H4 (cell line): ENCODE measurements at places on chromosomes 3 and 15. TPM values are rescaled to one million over a fixed set of nuclear protein-coding genes. Genes with fewer than 3 reads are reported as not detected.

GRCh38 chr15:23081271-23081670 is 41.9 kb upstream of the TUBGCP5 start:
- no peak for DNase-seq

Gene CCR8
- not detected in 2 replicates for total RNA-seq

Gene ERICH6
- 0.06 TPM in 1 of 2 replicates, not detected in the other for total RNA-seq

Gene FILIP1L
- total RNA-seq, result 30.0 and 37.8 TPM in 2 replicates
